ENCODE measurements at places on chromosomes 2 and 18.

DNA sequence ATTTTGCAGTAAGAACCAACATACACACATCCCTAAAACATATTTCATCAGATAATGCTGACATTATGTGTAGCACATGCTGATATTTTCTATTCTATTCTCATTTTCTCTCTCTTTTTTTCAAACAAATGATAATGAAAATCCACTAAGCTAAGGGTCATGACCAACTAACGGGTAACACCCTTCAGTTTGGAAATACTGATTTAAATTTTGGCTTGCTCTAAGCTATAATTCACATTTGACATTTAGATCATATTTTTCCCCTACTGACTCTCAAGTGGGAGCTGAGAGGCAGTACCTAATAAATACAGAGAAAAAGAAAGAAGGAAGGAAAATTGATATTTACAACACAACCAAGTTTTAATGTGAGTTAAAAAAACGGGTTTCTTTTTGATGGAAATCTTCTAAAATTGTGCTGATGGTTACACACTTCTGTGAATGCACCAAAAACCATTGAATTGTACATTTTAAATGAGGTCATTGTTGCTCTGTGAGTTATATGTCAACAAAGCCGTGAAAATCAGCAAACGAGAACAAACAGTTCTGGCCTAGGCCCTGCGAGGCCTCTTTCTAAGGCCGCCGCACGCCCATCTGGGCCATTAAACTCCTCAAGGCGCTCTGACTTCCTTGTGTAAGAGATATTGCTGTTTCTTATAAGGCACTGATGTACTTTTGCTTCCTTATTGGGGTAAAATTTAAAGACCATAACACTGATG, 124.2 kb downstream of the GALR1 start:
- no peak for DNase-seq

DNA sequence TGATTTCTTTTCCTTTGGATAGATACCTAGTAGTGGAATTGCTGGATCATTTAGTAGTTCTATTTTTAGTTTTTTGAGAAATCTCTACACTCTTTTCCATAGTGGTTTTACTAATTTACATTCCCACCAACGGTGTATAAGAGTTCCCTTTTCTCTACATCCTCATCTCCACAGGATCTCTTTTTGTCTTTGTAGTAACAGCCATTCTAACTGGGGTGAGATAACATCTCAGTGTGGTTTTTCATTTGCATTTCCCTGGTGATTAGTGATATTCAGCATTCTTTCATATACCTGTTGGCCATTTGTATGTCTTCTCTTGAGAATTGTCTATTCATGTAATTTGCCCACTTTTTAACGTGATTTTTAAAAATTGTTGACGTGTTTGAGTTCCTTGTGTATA, 13.8 kb downstream of the RFTN2 start:
- DNase-seq: no peak

GRCh38 chr18:21241301-21242048, 557 bp upstream of the GREB1L start:
- no peak for DNase-seq

- peak; percentile 25 for DNase-seq
Observed at GRCh38 chr2:213934560-213934959, 476.3 kb upstream of the VWC2L start.

DNA sequence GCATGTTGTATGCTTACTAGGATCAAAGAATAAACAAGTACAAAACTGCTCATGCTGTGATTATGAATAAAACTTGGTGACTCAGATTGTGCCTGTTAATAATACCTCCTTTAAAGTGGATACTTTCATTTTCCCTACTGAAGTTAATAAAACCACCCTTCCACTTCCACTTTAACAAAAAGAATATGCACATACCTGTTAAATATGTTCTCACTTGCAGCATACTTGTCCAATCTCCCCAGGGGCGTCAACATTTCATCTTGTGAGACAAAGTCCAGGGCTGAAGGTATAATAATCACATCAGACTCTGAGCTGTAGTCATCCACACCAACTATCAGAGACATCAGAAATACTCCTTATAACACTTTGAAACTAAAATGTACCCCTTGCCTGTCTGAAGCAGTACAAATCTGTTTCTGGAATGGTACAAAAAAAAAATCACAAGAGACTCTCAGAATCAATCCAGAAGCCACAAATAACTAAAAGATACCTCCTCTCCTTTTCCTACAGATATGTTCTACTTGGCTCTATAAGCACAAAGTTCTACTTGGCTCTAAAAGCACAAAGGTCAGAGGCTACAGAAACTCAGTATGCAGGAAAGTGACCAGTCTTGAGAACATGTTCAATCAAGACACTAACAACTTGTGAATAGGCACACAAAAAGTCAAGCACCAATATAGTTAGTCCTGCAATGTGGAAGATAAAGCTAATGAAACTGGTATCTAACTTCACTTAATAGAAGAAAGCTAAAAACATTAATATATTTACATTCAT, 19.3 kb downstream of the PPP4R1 start:
- no peak for DNase-seq

DNA sequence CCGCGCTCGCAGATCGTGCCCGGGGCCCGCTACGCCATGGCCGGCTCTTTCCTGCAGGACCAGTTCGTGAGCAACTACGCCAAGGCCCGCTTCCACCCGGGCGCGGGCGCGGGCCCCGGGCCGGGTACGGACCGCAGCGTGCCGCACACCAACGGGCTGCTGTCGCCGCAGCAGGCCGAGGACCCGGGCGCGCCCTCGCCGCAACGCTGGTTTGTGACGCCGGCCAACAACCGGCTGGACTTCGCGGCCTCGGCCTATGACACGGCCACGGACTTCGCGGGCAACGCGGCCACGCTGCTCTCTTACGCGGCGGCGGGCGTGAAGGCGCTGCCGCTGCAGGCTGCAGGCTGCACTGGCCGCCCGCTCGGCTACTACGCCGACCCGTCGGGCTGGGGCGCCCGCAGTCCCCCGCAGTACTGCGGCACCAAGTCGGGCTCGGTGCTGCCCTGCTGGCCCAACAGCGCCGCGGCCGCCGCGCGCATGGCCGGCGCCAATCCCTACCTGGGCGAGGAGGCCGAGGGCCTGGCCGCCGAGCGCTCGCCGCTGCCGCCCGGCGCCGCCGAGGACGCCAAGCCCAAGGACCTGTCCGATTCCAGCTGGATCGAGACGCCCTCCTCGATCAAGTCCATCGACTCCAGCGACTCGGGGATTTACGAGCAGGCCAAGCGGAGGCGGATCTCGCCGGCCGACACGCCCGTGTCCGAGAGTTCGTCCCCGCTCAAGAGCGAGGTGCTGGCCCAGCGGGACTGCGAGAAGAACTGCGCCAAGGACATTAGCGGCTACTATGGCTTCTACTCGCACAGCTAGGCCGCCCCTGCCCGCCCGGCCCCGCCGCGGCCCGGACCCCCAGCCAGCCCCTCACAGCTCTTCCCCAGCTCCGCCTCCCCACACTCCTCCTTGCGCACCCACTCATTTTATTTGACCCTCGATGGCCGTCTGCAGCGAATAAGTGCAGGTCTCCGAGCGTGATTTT, 7.6 kb downstream of the TBR1 start:
- no peak for DNase-seq

DNA sequence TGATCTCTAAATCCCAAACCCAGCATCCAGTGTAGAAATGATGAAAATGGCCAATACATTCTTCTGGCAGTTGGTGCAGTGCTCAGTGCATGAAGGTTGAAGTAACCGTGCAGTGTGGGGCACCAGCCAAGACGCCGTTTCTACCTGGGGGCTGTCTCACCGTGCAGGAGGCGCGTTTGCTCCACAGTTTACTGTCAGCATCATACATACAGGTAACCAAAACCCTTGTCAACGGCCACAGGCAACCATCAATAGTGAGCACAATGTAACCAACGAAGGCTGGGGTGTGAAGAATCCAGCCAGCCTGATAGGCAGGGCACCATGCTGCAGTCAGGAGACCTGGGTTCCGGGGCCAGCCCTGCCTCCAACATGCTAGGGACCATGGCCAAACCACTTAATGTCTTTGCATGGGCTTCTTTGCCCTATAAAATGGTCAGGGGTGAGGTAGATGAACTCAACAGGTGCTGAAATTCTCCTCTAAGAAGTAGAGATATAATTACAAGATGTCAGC, 127.5 kb upstream of the ID2 start:
- no peak for DNase-seq

DNA sequence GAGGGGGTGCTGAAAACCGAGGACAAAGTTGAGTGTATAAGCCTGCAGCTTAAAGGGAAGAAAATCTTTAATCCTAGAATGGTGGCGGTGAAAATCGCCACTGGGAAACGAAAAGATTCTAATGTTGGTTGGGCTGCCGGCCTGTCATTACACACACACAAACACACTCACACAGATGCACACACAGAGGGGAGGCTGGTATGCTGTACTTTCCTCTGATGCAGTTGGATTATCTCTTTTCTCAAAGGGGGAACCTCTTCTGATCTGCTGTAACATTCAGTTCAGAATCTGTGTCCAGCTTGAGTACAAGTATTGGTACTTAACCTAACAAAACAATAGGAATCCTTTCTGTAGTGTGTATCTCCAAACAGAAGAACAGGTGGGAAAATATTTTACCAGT, 39.0 kb downstream of the ANXA4 start:
- DNase-seq: no peak

DNA sequence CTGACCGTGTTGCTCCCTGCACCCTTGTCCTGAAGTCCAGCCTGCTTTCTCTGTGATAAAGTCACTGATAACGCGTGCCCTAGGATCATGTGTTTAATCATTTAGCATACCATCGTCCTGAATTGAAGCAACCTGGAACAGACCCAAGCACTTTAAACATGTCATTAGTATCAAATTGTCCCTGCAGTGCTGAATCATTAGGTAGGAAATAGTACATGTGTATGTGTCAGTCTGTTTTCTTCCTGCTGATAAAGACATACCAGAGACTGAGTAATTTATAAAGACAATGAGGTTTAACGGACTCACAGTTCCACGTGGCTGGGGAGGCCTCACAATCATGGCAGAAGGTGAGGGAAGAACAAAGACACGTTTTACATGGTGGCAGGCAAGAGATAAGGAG, 2.8 kb downstream of the ASB18 start:
- no peak for DNase-seq

DNA sequence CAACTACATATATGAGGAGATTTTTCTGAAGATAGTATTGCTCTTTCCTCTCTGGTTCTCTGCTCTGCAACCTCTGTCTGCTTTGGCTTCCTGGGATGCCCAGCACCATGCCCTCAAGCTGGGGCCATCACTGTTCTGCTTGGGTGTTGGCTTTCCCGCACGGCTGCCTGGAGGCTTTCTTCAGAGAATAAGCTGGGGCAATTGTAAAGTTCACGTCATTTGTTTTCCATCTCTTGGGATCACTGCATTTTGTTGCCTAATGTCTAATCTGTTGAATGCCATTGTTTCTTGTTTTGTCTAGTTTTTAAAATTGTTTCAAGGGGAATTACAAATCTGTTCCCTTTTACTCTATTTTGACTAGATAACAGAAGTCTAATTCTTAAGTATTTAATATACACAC, 437.3 kb upstream of the NRP2 start:
- DNase-seq: no peak

- DNase-seq: peak; percentile 36
Observed at GRCh38 chr2:126664234-126664633, 8.3 kb downstream of the GYPC start.

GRCh38 chr2:10494351-10495066, 46.4 kb upstream of the ODC1 start:
- no peak for DNase-seq

DNA sequence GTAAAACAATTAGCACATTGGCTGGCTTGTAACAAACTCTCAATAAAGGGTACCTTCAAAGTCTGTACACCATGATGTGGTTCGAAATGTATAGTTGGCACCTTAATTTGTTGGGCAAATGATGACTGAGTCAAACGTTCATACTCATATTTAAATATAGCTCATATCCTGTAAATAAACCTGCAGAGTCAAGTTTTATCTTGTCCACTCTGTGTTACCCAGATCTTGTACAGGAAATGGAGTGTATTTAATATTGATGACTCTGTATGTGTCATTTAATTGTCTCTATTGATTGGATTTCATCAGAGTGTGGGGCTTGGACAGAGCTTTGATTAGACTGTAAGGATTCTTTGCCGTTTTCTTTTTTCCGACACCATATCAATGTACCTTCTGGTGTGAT, 805.6 kb upstream of the ZEB2 start:
- DNase-seq: no peak

DNA sequence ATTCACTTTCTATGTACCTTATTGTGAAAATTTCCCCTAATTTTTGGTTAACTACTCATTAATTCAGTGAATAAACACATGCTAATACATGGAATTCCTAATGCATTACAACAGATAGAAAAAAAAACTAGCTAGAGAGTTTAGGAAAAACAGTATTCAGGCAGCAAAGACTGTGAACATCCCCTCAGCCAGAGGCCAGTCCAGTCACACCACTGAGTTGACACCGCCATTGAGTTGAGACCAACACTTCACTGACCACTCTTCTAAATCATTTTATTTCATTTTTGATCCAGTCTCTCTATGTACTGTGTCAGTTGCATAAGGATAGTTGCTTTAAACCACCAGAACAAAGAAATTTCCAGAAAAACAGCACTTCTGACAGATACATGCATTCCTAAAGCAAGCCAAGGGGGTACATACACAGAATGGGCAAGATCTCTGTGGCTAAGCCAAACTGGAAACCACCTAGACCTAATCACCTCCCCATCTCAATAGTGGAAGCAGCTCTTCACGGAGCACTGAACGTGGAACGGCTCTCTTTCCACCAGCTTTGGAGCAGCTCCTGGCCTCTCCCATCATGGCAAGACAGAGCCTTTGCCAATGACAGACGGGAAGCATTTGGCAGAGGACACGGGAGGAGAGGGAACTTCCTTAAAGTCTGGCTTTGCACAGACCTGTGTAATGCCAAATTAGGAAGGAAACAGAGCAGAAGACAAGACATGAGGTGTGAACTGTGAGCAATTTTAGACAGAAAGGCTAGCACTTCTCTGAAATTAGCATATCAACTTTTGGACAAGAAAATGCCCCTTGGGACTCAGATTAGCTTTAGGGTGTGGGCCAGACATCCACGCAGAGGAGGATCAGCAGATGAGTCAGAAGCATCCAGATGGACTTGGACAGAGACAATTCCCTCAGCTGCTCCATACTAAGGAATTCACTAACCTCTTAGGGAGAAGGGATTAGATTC, 36.4 kb downstream of the CACNB4 start:
- no peak for DNase-seq

DNA sequence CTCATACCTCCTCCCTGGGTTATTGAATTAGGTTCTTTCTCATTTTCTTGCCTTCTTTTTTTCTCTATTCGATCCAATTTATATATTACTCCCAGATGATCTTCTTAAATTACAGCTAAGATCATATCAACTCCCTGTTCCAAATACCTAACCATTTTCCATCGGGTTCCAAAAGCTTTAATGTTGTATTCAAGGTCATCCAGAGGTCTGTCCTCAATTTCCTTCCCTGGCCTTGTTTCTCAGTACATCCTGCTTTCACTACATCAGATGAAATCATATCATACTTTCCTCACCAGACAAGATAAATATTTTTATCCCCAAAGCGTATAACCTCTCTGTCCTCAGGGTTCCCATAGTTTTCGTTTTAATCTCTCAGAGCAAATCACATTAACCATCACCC, 36.3 kb upstream of the GREB1L start:
- DNase-seq: no peak

DNA sequence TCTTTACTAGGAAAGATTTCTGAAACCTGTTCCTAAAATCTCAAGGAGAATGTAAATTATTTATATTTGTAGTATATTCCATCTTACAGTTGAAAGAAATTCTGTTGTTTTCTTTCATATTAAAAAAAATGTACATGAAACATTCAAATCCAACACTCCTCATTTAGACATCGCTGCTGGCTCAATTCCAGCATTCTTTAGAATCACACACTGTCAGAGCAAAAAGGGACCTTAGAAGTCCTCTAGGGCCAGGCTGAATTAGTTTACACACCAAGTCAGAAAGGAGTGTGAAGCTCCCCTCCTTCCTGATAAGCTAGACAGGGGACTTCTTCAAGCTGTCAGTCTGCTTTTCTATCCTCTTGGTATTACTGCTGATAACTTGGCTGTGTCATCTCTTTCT, 158.6 kb upstream of the LTBP1 start:
- DNase-seq: no peak
